ENCODE measurements at places on chromosomes 13 and 19. TPM values are rescaled to one million over a fixed set of nuclear protein-coding genes. Genes with fewer than 3 reads are reported as not detected.

The TEX26 gene
- total RNA-seq = not detected

DNA sequence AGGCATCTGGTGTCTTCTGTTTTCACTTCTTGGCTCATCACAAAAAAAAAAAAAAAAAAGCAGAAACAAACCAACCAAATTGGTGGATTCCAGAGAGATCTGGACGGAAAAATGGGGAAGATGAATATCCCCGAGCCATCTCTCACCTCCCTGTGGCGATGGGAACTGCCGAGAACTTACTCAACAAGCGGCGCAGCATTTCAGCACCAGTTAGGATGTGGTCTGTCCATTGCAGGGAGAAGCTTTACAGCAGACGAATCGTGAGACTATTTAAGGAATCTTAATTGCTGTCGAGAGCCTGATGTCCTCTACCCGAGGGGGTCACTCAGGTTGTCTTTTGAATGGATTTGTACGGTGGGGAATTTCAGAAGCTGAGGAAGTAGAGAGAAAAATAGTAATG, 17.3 kb upstream of the KDM4B start:
- DNase-seq = no peak

The CCDC194 gene
- not detected for total RNA-seq

DNA sequence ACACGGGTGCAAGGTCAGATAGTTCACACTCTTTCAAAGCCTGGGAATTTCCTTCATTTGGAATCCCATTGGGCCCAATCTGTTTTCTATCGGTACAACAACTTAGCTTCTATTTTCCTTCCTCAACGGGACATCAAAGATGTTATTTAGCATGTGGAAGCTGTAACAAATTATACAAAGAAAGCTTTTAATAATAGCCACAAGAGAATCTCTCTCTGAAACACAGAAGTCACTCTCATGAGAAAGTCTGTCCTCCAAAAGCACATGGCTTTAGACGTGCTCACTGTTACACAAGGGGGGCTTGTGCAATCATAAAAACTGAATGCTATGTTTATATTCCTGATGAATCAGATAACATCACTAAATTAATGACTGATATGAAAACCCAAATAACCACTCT, 28.9 kb upstream of the CYSLTR2 start:
- DNase-seq = no peak

DNA sequence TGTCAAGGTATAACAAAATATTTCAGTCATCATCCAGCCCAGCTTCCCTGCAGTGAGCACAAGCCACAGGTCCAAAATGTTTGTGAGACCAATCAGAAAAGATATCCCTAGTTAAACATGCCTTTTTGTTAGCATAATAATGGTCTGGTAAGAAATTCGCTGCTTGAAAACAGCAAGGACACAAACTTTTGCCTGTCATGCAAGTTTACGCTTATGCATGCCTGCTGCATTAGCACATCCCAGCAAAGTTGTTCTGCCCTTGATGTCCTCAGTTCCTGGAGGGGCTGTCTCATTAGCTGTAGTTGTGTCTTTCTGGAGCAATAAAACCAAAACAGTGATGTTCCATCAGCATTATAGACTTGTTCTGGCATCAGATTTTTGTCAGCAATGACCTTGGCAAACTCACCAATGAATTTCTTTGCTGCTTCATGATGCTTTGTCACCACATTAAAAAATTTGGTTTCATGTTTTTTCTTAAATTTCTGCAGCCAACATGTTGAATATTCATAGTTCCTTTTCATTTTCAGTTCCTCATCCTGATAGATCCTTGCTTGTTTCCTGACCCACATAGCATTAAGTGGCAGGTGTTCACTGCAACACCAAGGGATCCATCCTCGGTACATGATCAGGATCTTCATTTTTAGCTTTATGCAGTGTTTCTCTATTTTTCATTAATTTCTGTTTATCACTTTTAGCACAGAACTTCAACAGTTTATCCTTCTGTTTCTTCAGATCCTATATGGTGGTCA, 72.0 kb upstream of the GPR183 start:
- no peak for DNase-seq

The CEACAM21 gene
- total RNA-seq = not detected

DNA sequence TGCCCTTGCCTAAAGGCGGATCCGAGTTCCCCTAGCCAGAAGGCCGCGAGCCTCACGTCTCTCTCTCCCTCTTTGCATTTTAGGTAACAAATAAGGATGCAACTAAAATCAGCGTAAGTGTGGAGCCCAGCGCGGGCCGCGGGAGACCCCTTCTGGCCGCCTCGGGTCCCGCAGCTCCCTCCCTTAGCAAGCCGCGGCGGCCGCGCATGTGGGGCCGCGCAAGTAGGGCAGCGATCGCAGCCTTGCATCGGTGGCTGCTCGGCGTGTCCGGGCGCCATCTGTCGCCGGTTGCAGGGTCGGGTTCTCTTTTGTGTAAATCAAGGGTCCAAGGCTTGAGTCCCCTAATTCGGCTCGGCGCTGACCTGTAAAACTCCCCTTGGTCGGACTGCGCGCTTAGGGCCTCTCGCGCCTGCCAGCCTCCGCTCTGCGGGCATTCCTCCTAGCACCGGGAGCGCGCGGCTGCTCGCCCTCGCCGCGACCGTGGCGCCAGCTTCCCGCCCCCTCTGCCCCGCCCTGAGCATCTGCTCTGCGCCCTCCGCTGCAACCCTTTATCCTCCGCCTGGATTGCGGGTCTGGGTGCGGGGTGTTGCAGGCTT, 2.7 kb downstream of the VSTM2B start:
- DNase-seq = no peak

DNA sequence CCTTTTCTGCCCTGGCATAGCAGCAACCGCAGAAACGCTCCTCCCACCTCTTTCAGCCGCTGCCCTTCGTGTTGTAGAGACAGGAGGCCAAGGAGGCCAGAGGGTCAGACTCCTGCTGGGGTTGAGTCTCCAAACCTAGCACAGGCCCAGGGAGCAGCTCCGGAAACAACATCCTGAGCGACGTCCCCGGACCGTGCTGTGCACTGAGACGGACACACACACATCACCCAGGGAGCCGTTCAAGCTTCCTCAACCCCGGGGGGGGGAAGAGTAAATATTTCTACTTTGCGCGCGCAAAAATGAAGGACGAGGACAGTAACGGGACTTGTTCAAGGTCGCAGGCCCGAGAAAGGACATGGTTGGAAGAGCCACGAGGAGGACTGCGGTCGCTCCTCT, 657 bp downstream of the ZNF550 start:
- DNase-seq = no peak

GRCh38 chr19:39335168-39335548, 685 bp downstream of the GMFG start:
- no peak for DNase-seq

The PBX4 gene
- not detected for total RNA-seq

- DNase-seq = peak; percentile 34
Observed at GRCh38 chr19:7869453-7869909, 4.7 kb downstream of the PRR36 start.

The RPL13A gene
- total RNA-seq = 1,968 TPM

DNA sequence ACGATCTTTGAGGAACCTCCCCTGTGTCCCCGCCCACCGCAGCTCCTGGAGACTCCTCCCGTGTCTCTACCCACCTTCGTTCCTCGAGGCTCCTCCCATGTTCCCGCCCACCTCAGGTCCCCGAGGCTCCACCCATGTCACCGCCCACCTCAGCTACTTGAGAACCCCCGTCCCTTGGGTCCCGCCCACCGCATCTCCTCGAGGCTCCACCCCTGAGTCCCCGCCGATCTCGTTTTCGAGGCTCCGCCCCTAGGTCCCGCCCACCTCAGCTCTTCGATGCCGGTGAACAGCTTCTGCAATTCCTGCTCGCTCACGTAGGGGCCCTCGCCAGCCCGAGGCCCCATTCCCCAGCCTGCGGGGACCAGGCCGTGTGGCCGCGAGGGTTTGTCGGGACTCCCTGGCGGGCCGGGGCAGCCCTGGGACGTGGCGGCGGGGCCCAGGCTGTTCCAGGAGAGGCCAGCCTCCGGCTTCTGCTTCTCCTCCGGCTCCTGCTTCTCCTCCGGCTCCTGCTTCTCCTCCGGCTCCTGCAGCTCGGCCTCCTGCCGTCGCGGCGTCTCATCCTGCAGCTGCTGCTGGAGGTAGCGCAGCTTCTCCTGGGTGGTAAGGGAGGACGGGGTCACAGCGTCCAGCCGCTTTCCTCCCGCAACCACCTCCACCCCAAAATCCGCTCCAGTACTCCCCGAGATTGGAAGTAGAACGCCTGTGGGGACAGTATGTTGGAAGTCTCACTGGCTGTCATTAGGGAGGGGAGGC, 16.7 kb downstream of the TSKS start:
- no peak for DNase-seq

- DNase-seq = no peak
Observed at GRCh38 chr13:102386461-102386860, 15.4 kb downstream of the FGF14 start.

The PSG2 gene
- total RNA-seq = not detected

DNA sequence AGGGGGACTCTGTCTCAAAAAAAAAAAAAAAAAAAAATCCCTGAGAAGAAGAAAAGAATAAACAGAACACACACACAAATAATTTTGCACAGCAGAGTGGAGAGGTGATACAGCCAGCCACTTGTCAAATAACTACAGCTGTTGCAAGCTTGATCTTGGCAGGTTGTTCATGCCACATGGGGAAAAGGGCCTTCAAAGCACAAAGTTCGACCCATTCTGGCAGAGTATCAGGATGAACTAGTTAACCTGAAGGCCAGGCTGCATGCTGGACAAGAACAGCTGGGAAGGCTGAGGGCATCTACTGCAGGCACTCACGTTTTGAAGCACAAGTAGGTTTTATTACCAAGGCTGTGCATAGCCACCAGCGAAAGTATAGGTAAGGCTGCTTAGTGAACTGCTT, 104.1 kb downstream of the KCTD15 start:
- DNase-seq = no peak

The NLRP5 gene
- not detected for total RNA-seq

The JAK3 gene
- 0.84 TPM for total RNA-seq

Measured in gastrocnemius medialis (tissue), 4 donors.